Gastroesophageal sphincter (tissue), 4 donors: ENCODE measurements at places on chromosomes 3 and 15. TPM values are rescaled to one million over a fixed set of nuclear protein-coding genes. Genes with fewer than 3 reads are reported as not detected.
A peak's percentile ranks its signal among the peaks of the same experiment; 100 is the strongest.

Gene HSPBAP1
- 7.0 TPM for total RNA-seq

Gene CCR9
- not detected for total RNA-seq

Gene PLA2G4D
- total RNA-seq: not detected

DNA sequence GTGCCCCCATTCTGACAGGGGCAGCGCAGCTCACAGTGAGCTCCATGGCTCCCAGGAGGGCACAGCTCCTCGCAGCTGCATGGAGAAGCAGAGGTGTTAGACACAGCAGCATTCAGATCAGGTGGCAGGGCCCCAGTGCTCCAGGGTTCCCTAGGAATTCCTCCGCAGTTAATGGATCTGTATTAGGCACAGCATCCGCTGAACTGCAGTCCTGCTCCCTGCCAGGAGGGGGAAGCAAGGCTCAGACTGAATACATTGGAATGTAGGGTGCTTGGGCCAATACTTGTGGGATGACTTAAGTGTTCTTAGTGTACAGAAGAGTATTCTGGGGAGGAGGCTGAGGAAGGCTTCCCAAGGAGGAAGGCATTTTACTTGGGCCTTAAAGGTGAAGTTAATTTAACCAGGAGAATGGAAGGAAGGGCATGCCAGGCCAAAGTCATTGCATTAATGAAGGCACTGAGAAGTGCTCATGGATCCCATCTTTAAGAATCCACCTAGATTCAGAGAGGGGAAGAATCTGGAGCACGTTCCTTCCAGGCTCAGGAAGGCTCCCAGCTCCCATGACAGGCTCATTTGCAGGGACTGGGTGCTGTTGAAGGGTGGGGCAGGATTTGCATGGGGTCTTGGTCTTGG lies 111.6 kb downstream of the RAB11A start:
- ATAC-seq: no peak

- ATAC-seq: no peak
Observed at GRCh38 chr3:167884481-167884880, 149.0 kb downstream of the SERPINI1 start.

- peak; percentile 93 for ATAC-seq
Observed at GRCh38 chr3:31981206-31982181, at the start of the genes OSBPL10 and ZNF860. TSS of gene OSBPL10 (minus strand) at chr3:31981262. CDS start at chr3:31981179, 83 bp downstream. TSS of gene ZNF860 (plus strand) at chr3:31981750. CDS start at chr3:31989080, 7,330 bp downstream.

DNA sequence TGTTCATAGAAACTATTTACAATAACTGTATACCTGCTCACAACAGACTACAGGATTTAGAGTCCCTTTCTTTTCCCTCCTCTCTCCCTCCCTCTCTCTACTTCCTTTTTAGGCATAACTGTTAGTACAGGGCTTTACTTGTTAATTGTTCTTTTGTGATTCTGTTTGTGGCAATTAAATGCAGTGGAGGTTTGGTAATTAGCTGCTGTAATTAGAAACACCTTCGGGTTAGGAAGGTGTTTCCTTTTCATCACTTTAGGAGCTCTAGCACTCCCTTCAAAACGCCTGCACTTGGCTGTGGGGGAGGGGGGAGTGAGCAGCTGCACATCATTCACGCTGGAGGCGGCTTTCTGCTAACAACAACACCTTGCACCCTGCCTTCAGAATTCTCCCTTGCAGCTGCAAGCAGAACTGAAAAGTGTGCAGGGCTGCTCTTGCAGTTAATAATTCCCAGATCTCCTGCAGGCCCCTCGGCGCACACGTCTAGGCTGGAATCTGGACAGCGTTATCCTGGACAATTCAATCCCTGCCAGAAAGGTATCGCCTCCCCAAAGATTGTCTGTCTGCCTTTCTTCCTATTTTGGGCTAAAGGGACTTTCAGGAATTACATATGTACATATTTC lies 242.6 kb upstream of the RGMA start:
- no peak for ATAC-seq

DNA sequence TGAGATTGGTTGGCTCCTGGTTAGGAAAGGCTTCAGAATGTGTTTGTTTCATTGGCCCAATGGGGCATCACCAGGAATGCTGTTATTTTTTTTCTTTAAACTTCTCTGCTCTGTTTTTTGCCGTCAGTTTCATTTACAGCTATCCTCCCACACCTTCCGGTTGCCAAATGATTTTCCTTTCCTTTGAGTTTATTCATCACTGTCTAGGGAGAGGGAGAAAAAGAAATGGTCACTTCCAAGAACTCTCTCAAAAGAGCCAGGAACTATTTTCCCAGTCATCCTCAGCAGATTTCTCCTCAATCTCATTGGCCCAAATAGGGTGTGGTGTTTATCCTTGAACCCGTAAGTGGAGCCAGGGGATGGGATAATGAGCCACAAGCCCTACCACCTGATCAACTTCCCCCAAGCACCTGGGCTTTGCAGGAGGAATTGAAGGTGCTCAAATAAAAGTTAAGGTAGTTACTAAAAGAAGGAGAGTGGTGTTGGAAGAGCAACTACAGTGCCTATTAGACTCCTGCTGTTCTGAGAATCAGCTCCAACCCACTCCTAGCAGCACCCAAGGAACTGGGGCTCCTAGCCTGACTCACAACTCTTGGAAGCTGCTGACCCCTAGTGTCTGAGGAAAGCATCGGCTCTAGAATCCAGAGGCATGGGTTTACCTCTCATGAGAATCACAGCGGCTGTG lies 183.8 kb upstream of the IL12A start:
- peak; percentile 91 for ATAC-seq

DNA sequence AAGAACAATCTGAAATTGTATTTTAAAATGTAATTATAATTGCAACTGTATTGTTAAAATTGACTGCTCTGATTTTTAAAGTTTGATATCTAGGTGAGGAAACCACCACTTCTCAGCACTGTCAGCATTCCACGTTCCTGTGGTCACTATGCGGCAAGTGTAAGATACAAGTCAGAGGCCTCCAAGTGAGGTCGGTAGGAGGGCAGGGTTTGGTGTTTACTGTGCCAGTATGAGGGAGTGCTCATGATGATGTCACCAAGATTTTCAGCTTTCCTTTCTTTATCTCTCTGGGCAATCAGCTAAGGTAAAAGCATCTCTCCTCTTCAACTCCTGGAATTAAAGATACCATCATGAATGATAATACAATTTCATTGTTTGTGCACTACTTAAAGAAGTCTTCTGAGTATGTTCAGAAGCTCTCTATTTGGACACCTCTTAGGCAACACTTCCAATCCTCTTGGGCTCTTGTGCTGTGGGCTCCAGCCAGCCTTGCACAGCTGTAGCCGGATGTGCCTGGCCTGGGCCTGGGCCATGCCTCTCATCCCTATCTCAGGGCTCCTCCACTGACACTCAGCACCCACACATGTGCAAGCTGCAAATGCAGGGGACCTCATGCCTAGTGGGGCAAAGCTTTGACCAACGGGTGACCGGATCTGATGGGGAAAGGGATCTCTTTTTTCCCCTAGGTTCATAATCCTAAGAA lies 42.9 kb downstream of the CCR3 start:
- peak; percentile 46 for ATAC-seq

DNA sequence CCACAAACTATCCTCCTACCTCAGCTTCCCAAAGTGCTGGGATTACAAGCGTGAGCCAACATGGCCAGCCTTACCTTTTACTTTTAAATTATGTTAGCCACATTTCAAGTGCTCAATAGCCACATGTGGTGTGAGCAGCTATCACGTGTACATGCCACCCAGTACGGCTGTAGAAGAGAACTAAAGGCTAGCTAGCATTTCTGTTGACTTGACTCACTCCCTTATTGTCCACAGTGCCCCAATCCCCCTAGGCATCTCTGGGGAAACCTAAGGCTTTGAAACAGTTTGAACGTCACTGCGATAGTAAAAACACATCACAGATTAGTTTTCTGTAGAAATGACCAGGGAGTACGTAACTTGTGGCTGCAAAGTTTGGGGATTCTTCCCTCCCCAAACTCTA lies 12.0 kb downstream of the C15orf40 start:
- ATAC-seq: no peak

- ATAC-seq: no peak
Observed at GRCh38 chr3:13846238-13846637, 33.6 kb downstream of the WNT7A start.

DNA sequence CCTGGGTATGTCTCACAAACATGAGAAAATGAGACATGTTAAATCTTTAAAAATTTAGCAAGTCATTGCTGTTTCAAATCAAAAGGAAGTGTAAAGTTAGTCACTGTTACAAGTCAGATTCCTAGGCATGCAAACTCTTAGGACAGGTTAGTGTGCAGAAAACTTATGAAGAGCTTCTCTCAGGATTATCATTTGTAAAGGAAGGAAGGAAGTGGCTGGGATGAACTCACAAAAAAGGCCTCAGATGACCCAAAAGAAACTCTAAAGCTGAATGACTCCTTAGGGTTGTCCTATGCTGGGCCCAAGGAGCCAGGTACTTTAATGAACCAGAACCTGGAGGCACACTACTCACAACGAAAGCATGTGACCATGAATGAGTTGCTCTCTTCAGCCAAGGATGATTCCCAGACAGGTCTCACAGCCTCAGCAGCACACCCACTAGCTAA lies 25.0 kb downstream of the MSL2 start:
- ATAC-seq: no peak

DNA sequence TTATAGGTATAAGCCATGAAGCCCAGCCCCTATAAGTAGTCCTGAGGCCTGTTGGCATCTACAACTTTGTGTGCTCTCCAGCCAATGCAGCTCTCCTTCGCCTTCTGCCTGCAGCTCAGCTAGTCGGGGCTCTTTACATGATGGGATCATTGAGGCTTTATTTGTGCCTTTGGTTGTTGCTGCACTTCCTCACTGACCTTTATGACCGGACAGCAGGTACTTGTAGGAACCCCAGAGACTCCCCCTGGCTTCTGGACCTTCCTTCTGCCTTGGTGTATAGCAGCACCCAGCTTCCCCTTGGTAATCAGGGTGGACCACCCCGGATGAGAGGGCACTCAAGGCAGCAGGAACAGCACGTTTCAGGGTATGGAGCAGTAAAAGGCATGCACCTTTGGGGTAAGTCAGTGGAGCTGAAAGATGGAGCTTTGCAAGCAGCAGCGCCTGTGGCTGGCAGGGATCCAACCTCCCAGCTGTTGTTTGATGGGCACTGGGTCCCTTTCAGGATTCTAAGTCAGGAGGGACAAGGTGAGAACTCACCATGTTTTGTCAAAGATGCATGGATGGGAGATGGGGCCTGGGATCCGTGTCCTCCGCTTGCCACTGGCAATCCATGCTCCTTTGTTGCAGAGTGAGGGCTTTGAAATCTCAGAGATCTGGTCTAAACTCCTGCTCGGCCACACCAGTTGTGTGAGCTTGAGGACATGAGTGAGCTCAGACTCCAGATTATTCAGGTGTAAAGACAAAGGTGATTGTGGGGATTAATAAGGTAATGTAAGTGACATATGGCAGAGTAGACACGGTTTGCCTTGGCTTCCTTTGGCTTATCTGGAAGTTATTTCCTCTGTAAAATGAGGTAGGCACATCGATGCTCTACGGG lies 65.1 kb upstream of the KLF13 start:
- no peak for ATAC-seq

DNA sequence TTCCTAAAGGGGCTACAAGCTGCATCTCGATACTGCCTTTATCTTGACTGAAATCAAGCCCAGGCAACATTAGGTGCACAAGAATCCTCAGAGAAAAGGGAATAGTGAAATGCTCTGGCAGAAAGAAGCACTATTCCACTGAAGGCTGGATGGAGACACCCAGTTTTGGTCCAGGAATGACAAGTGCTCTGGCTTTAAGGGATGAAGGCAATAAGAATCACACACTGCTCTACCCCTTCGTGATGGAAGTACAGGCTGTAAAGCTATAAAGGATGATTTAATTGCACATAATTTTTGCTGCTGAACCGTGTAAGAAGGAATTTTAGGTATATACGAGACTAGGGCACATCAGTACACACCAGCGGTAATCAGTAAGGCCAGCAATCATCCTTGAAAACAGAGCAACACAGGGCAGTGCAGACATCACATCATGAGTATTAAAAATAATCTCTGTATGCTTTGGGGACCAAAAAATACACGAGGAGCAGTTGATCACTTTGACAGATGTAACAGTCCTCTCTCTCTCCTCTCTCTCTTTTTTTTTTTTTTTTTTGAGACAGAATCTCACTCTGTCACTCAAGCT lies 414.6 kb upstream of the TBL1XR1 start:
- no peak for ATAC-seq

DNA sequence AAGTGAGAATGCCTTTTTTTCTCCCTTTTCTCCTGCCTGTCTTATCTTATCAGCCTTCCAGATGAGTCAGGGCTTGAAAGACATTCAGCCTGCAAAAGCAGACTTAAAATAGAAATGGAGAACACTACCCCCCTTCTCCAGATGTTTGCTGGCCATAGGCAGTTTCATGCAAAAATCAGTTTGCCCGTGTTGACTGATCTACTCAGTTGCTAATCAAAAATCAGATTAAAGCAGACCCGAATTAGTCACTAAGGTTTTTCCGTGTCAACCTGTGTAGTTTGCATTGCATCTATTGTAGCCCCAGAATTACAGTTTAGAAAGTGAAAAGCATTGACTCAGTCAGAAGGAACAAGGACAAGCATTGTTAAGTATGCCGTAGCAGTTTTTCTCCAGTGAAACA lies 56.2 kb downstream of the IL5RA start:
- no peak for ATAC-seq

GRCh38 chr15:39731266-39731665 lies 51.4 kb downstream of the FSIP1 start:
- ATAC-seq: no peak

DNA sequence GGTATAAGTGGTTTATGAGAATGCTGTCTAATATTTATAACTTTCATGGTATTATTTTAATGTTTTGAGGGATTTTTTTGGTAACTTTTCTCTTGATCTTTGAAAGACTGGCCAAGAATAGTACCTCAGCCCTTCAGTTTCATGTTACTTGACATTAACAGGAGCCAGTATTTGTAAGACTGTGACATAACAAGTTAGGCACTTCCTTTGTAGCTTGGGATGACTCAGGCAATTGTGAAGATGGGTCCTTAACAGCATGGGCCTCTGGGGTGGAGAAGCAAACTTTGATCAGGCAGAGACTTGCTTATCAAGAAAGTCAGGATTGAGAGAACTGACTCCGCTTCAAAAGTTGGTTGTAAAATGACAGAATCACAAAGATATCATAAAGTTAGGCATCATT lies 9.5 kb downstream of the LRRC49 start:
- no peak for ATAC-seq

DNA sequence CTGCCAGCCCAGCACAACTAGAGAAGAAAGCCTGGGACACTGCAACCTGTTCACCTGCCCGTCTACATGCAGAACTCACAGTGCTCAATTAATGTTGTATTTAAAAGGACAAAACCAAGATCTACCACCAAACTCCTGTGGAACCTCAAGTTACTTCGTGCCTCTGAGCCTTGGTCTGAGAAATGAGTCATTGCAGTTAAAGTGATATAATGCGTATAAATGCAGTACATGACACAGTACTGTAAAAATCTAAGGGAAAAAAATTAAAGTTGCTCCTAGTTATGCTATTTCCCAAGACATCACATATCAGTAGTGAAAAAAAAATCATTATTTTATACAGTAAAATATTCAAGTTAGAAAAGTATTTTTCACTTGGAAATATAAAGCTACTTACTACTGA lies 138.9 kb downstream of the ZIC4 start:
- no peak for ATAC-seq

DNA sequence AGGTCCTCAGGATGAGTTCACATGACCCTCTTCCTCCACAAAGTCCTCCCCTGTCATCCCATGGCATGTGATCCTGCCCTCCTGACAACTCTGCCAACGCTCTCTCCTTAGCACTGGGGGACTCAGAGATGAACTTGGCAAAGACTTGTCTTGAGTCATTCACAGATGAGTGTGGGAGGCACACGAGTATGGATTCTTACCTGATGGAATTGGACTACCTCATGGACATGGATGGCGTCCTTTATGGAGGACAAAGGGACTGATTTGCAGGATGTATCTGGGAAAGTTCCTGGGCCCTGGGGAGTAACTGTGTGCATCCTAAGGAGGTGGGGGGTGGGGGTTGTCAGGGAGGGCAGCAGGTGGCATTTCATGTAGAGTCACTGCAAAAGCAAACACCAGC lies 38.2 kb upstream of the TOPBP1 start:
- no peak for ATAC-seq

- no peak for ATAC-seq
Observed at GRCh38 chr3:2948882-2949281, 161.3 kb downstream of the IL5RA start.
